ENCODE measurements at places on chromosomes 6 and 20.

GRCh38 chr6:74510878-74511277 is 695.0 kb downstream of the COL12A1 start:
- DNase-seq, result no peak

DNA sequence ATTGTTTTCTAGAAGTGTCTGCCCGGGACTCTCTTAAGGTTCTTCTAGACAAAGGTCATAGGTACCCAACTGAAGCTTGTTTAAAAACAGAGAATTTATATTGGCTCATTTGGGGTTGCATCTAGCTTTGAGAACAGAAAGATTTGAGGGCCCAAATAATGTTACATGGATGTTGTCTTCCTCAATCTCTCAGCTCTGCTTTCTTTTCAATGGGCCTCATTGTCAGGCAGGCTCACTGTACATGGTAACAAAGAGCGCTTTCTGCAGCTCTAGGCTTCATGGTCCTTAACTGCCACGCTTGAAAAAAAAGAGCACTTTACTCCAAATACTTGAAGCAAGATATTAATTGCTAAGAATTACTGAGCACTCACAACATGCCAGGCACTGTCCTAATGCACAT is 22.2 kb downstream of the NHLRC1 start:
- DNase-seq, result no peak

DNA sequence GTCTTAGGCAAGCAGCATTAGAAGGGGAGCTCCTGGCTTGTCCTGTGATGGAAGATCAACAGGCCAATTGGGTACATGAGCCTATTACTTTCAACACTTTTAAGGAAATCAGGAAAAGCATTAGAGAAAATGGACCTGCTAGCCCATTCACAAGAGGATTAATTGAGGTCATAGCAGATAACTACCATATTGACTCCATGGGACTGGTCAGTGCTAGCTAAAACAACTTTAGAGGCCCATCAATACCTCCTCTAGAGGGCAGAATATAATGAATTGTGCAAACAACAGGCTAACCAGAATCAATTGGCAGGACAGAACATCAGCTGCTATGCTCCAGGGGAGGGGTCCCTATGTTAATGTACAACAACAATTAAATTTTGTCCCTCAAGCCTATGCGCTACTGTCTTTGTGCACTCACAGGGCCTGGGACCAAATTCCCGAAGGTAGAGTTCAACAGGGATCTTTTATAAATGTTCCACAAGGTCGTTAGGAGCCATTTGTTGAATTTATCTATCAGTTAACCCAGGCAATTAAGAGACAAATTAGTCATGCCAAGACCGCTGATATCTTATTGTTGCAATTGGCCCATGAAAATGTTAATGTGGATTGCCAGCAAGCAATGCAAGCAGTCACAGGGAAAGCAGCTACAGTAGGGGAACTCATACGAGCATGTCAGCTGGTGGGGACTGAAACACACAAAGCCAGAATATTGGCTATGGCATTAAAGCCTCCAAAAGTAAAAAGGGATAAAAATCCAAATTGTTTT is 106.6 kb upstream of the BTN3A2 start:
- DNase-seq, result no peak

GRCh38 chr6:170058878-170059485 is 231.9 kb downstream of the DLL1 start:
- no peak for DNase-seq

GRCh38 chr6:39568896-39569295 is 156.3 kb downstream of the KIF6 start:
- no peak for DNase-seq

GRCh38 chr20:50594591-50595432 is 84.6 kb downstream of the PTPN1 start:
- DNase-seq, result no peak

DNA sequence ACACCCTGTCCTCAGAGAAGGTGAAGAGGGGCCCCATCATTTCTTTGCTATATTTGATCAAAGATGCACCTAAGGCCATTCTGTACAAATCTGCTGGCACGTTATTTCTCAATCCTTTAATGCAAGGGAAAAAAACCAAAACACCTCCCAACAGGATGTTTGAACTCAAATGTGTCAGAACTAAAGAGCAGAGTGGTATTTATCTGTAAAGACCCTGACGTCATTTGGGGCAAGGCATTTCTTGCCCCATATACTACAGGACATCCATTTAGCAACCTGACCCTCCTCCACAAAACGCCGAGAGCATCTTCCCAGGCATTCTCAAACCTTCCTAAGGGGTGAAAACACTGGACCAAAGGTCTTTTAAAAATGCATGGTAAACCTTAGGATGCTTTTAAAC is 50.8 kb downstream of the ZMYND8 start:
- no peak for DNase-seq

DNA sequence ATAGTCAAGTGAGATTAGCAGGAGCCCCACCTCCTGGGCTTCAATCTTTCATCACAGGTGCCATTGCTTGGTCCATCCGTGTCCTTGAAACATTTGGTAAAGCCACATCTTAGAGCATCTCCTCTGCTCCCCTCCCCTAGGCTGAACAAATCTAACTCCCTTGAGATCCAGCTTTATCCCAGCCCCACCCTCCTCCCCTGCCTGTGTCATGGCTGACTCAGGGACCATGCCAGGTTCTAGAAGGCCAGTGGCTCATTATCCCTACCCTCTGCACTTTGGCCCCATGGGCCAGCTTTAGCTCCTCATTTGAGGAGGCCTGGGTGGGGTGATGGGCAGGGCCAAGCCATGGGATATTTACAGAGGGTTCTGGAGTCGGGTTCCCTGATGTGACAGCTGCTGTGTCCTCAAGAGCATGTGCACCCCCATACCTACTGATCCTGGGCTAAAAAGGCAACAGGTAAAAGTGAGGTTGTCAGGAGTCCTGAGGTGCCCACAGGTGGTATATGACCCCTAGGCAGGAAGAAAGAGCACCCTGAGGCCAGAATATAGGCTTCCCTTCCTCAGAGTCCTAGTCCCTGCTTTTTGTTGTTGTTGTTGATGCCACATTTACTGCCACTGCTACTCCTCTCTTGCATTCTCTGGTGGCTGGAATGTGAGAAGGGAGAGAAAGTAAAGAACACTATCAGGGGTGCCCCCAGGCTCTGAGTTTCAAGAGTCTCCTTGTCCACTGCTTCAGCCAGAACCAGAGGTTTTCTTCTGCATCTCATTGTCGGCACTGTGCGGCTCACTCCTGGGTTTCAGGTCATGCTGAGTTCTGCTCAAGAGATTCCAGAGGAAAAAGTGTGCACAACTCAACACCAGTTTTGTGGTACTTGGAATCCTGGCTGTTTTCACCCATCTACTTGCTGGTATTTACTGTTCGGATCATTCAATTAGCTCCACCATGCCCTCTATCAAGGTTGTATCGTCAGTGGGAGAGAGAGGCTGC is 228.4 kb downstream of the LRFN2 start:
- no peak for DNase-seq

- no peak for DNase-seq
These were observed 84.8 kb upstream of the PLEKHG1 start for GRCh38 chr6:150514806-150515380.

Measured in T follicular helper cell (primary cell).